ENCODE measurements at places on chromosomes 2 and 18.

DNA sequence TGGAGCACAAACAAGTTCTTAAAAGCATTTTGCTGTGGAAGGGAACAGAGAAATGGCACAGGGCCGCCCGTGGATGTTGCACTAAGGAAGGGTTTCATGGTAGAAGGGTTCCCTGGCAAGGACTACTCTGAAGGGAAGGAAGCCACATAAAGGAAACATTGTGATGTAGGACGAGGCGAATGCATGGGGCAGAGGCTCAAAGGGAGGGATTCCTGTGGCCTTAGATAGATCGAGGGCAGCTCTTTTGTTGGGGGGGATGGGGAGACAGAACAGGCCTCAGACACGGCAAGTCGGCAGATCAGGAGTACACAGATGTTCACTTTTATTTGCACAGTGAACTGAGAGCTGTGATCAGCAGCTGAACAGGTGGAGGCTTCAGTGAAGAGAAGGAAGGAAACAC, 205.4 kb downstream of the SNTG2 start:
- no peak for DNase-seq

GRCh38 chr2:102191501-102191900, 4.7 kb downstream of the IL1RL2 start:
- no peak for DNase-seq

- DNase-seq: no peak
These were observed 390.9 kb upstream of the SMIM21 start for GRCh38 chr18:75818383-75818782.

DNA sequence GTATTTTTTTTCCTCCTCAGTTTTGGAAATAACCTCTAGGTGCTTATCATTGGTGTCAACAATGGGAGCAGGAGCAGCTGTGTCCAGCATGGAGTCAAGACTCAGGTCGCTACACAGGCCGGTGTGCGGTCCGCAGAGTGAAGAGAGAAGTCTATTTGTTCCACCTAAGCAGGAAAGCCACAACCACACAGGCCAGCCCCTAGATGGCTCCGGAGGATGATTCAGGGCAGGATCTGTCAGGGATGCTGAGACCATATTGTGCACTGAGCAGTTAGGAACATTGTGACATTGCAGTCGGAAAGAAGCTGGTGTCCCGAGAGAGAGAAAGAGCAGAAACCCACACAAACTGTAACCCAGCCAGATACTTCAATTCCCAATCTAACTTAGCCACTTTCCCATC, 136.9 kb downstream of the GAREM1 start:
- no peak for DNase-seq

DNA sequence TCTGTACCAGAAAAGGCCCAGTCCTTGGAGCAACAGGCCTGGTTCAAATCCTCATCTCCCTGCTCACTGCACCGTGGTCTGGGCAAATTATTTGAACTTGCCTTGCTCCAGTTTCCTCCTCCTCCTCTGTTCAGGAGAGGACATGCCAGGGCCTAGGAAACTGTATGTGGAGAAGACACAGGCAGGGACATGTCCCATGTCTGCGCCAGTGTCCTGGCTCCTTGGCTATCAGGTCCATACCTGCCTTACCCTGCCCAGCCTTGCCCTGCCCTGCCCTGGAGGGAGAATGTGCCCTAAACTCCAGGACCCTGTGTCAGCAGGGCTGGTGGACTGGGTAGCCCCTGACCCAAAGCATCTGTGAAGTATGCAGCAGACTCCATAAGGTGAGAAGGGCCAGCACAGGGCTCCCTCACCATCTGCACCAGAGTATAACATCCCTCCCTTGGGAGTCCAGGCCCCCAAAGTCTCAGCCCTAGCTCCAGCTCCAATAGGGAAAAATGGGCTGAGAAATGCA, 165.3 kb downstream of the GALNT1 start:
- DNase-seq: no peak

DNA sequence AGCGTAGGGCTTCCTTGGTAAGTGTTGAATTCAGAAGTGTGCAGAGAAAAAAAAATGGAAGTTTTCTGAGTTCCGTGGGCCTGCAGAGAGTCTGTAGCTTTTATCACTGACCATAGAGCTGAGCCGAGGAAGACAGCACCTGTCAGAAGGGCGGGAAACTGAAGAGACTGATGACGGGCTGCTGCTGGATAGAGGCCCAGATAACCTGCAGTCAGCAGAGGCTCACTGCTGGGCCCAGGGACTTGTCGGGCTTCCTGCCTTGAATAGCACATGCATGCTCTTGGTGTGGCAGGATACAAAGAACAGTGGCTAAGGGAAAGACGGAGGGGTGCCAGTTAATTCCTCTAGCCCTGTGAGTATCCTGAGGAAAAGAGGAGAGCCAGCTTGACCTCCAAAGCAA, 166.4 kb downstream of the MGAT5 start:
- DNase-seq: no peak

DNA sequence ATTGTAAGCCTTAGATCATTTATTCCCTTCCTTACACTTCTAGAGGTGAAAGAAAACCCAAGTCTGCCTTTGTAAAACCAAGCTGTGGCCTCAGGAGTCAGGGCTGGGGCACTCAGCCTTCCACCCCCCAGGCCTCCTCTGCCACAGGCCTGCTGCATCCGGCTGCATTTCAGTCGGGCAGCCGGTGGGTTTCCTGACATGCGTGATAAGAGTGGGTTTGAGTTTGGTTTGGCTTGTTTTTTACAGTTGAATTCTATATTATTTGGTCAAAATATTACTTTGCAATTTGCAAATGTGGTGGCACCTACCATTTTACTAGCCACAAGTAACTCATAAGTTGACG, 42.4 kb downstream of the ADI1 start:
- DNase-seq: no peak

- no peak for DNase-seq
These were observed 282.0 kb upstream of the SESTD1 start for GRCh38 chr2:179546656-179547055.

DNA sequence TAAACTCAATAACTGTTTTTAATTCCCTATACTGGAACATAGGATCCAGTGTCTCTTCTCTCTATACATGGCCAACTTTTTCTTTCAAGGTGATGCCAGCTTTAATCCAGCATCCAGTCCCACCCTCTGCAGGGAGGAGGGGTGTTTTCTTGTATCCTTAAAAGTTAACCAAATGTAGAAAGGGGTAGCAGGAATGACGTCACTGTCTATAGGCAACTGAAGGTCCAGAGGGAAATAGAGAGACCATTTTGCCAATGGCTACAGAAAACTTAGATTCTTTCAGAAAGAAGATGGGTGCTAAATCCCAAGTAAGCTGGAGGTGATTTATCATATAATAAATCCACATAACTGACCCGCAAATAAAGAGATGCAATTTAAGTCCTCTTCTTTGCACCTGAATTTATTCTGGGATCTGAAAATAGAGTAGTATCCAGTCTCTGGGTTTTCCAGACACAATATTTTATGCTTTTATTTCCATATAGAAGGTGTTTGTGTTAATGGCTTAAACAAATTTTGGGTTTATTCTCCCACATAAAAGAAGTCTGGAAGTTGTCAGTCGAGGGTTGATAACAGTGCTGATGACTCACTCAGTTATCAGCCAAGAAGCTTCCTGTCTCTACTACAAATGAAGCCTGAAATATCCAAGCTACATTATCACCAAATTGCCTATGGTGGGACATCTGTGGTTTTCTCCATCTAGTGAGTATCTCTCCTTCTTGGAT, 5.7 kb upstream of the DNER start:
- DNase-seq: no peak

DNA sequence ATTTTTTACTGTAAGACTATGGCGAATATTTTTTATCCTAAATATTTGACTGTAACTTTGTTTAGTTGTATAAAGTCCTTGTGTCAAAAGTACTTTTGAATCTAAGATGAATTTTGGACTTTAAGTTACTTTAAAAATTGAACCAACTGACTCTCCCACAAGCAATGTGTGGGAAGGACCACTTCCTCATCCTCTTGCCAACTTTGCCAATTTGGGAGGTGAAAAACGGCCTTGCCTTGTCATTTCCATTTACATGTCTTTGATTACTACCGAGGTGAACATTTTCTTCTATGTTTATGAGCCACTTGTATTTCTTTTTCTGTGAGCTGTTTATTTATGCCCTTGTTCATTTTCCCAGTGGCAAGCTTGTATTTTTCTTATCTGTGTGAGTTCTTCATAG, 12.8 kb upstream of the MSGN1 start:
- DNase-seq: no peak

- no peak for DNase-seq
These were observed 8.7 kb downstream of the IMPA2 start for GRCh38 chr18:11989966-11990380.

- no peak for DNase-seq
These were observed 192.2 kb upstream of the LRRTM1 start for GRCh38 chr2:80496775-80497174.

DNA sequence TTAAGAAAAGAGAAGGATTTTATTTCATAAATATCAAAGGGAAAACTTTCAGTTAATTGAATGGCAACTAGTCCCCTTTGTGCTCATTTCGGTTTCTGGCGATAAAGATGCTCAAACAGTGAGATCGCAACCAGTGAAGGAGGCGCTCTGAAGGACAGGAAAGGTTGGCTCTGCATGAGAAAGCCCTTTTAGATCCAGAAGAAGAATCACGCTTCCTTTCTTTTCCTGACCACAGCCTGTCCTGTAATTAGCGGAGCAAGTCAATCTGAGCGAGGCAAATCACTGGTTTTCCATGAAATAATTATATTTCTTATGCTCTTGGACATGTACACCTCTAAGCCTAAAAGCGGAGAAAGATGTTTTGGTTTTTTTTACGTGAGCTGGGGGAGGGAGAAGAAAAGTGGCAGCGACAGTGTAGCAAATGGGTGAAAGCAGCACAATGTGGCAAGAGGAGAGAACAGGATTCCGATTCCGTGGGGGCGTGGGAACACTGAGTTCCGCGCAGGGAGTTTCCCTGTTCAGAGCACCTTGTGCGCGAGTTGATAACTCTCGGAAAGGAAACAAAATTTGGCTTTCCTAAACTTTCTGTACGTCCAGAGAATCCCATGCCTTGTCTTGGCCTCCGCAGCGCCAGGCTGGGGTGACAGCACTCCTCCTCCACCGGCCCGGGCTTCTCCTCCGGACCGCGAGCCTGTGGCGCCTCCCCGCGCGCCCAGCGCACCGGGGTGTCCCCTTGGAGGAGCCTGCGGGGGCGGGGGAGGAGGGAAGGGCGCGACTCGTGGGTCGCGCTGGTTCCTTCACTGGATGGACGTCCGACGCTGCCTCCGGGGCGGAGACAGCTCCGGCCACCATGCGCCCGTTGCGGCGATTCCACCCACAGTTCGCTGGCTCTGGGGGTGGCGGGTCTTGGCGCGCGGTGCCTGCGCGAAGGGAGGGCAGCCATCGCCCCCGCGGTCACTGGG, 620 bp upstream of the SLC9A2 start:
- DNase-seq: peak; percentile 53

- DNase-seq: peak; percentile 30
These were observed 59.7 kb downstream of the PTH2R start for GRCh38 chr2:208466151-208466919.

GRCh38 chr2:133605011-133605765, 36.9 kb upstream of the NCKAP5 start:
- no peak for DNase-seq

GRCh38 chr18:3153107-3153704, 66.6 kb downstream of the MYOM1 start:
- no peak for DNase-seq

GRCh38 chr2:120819720-120820210, 84.1 kb downstream of the GLI2 start:
- DNase-seq: no peak

- DNase-seq: no peak
These were observed 183.7 kb upstream of the PXDN start for GRCh38 chr2:1927896-1928568.

GRCh38 chr2:211503856-211504255, 947.5 kb downstream of the CPS1 start:
- no peak for DNase-seq

Data from GM13976 (cell line).